ENCODE measurements at places on chromosomes 2 and 18. TPM values are rescaled to one million over a fixed set of nuclear protein-coding genes. Genes with fewer than 3 reads are reported as not detected.

The PSMA8 gene
- polyA plus RNA-seq = not detected

The TBC1D8 gene
- 5.9 TPM for polyA plus RNA-seq

The OR6B2 gene
- not detected for polyA plus RNA-seq

The C2orf72 gene
- 0.17 TPM for polyA plus RNA-seq

- no peak for DNase-seq
These were observed 71.5 kb downstream of the CDC42EP3 start for GRCh38 chr2:37599688-37600525.

DNA sequence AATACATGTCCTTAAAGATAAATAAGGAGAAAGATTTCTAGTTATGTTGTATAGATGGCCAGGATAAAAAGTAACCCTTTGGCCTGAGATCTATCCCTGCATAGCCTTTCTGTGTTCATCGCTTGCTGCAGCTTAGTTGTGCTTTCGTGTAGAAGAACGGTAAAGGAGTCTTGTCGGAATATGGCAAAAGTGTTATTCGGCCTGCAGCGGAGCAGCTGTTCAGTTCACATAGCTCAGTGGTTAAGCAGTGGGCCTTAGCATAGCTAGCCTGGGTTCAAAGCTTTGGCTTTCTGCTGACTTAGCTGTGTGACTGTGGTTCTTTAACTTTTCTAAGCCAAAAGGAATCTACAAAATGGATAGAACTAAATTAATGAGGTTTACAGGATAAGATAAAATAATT, 55.4 kb downstream of the MALT1 start:
- DNase-seq = no peak

DNA sequence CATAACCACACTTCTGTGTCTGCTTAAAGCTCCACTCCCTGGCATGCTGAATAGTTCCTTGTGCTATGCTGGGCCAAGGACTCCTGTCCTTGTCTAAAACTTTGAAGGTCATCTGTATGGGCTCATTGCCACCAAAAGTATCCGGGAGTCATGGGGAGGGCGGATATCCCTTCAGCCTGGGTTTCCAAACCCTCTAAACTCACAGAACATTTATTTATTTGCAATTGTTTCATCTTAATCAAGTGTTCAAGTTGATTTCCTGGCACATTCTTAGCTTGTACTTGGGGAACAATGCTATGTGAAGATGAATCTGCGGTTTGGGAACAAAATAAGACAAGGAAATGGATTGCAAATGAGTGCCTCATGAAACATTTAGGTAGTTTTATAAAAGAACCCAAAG, 1.8 kb downstream of the NOSTRIN start:
- no peak for DNase-seq

- DNase-seq = no peak
These were observed 38.4 kb downstream of the PELI1 start for GRCh38 chr2:64105670-64106461.

DNA sequence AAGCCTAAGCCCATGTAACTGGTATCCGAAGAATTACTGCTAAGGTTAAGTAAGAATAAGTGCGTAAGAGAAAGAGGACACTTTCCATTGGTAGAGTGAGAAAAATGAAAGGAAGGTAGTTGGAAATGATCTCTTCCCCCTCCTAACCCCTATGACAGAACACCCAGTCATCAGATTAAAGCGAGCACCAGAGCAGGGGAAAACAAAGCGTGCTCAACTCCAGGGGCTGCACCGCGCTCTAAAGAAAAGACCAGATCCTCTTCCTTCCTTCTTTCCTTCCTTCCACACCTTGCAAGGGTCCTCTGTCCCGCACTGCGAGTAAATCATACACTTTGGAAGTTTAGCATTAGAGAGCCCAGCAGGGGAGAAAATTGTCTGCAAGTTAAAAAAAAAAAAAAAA, 971 bp upstream of the CDH7 start:
- DNase-seq = no peak

DNA sequence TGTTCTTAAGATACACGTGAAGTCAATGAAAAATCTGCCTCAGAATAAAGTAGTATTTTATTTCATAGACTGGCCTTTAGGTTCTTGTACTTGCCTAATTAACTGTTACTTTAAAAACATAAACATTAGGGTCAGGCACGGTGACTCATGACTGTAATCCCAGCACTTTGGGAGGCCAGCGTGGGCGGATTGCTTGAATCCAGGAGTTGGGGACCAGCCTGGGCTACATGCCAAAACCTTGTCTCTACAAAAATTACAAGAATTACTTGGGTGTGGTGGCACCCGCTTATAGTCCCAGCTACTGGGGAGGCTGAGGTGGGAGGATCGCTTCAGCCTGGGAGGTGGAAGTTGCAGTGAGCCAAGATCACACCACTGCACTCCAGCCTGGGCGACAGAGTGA, 16.0 kb upstream of the SNORC start:
- DNase-seq = peak; percentile 58

- DNase-seq = no peak
These were observed 5.5 kb upstream of the SFT2D3 start for GRCh38 chr2:127695491-127696472.

- no peak for DNase-seq
These were observed 84.5 kb upstream of the TLK1 start for GRCh38 chr2:171244970-171245782.

DNA sequence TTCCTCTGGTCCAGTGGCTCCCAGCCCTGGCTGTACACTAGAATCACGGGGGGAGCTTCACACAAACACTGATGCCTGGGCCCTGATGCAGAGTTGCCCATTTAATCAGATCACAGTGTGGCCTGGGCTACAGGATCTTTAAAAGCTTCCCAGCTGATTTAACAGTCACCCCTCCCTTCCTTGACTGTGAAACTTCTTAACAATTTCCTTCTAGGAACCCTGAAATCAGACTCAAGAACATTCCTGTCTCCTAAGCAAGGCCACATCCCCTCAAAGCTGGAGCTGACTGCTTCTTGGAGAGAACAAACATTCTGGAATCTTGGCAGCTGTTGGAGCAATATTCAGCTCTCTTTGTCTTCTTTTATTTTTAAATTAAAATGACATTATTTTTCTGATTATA, 88.7 kb downstream of the ADD2 start:
- DNase-seq = no peak

DNA sequence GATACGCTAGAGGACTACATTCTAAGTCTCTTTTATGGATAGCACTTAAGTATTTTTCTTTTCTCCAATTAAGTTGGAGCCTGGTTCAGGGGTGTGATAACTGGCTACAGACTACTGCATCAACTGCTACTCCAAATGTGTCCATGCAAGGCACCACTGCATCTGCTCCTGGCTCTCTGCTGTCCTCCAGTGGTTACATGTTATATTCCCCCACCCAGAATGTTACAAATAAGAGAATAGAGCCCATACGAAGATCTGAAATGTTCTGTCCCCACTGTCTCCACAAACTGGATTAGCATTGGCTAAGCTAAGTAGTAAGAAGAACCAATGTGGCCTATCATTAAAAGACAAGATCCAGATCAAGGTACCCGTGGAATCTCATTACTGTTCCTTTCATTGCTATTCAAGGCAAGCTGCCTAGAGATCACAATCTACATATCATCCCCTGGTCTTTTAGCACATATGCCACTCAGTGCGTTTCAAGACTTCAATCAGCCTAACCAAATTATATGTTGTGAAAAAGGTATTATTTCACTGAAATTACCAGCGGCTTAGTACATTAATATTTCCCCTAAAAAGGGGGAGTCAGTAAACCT, 308.3 kb upstream of the SLC8A1 start:
- DNase-seq = no peak

DNA sequence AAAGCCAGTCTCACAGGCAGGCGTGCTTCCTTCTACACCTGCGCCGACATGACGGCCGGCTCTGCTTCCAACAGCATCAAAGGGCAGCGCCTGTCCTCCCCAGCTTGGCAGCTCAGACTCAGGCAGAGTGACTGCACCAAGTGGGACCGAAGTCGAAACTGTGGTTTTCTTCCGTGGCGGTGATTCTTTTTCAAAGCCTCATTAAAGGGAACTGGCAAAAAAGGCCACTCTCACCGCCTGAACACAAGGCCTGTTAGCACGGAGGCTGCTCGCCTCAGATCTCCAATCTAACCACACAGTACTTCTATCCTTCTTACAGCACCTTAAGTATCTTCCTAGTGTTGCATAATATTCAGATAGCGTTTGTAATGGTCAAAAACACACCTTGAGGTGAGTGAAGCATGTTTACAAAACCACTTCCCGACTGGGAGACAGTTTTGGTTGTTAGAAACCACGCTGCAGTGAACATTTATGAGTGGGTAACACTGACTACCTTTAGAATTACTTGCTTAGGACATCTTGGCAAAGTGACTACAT, 236.4 kb downstream of the HDAC4 start:
- no peak for DNase-seq

DNA sequence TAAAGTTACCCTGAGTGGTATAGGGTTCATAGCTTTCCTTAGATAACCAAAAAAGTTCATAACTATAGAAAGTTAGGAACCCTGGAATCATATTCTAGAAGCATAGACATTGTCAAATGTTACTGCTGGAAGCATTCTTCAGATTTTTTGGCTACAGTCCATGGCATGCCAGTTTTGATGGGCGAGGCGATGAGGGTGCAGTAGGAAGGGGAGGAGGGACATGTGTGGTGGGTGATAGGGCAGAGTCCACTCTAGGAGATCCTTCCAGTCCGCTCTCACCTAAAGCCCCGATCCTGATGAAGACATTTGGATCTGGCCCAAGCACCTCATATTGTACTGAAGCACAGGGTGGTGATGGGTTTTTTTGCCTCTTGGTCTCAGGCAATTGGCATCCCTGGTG, 91.8 kb downstream of the HRH4 start:
- no peak for DNase-seq

GRCh38 chr18:7417727-7418126, 149.4 kb upstream of the PTPRM start:
- no peak for DNase-seq

DNA sequence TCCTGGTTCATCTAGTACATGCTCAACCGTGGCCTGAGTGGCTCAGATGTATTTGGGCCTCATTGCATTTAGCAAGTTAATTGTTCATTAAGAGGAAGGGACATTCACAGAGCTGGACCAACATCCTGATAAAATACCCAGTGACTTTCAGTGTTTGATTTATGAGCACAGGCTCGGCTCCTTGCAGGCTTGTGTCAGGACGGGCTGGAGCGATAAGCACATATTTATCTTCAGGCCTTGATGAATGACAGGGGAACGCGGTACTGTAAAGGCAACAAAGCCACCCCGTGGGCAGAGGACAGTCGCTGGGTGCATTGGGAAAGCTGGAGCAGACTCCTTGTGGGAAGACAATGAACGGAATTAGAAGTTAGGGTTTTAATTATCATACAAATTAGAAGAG, 548.6 kb upstream of the HS6ST1 start:
- DNase-seq = no peak

GRCh38 chr2:44169155-44169898, 652 bp downstream of the PPM1B start:
- DNase-seq = no peak

- DNase-seq = no peak
These were observed 68.8 kb downstream of the MEP1B start for GRCh38 chr18:32258558-32259204.

DNA sequence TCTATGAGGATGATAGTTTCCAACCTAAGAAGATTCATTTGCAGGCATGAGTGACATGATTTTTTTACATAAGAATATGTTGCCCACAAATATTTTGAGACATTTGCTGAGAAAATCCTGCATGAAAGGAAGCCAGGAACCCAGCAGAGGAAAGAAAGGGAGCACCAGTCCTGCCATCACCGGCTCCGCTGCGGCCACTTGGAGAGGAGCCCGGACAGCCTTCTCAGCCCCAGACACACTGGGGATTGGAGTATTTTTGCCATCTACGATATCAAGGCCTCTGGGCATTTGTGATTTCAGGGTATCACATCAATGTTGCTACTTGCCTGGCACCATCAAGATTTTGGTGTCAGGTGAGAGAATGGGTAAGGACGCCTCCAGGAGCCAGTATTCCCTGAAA, 228.3 kb downstream of the PTGR3 start:
- DNase-seq = no peak

DNA sequence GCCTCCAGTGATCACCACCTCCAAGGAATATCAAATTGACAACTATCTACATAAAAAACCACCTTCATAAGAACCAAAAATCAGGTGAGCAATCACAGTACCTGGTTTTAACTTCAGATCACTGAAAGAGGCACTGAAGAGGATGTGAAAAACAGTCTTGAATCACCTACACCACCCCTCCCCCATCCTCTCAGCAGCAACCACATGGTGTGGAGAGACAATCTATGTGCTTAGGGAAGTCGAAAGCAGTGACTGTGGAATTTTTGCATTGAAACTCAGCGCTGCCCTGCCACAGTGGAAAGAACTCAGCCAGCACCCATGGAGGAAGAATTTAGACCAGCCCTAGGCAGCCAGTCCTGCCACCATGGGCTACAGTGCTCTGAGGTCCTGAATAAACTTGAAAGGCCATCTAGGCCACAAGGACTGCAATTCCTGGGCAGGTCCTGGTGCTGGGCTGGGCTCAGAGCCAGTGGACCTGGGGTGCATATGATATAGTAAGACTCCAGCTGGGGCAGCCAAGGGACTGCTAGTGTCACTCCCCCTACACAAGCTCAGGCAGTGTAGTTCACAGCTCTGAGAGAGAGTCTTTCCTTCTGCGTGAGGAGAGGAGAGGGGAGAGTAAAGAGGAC, 75.6 kb downstream of the ATL2 start:
- DNase-seq = no peak

DNA sequence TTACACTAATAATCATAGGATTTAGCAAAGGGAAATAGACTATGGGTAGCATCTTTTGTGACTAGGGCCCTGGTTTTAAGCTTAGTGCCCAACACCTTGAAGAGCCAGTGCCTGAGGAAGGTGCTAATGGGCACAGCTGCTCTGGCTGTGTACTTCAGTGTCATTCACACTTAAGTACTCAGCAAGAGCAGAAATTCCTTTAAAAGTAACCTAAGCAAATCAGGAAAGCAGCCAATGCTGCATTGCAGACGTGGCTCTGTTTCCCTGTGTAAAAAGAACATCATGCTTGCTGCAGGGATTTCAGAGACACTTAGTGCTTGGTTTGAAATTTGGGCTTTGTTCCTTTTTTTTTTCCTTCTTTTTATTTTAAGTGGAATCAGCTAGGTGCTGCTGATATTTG, 505.4 kb downstream of the SUCLG1 start:
- DNase-seq = no peak

- DNase-seq = no peak
These were observed 73.1 kb upstream of the TPO start for GRCh38 chr2:1340141-1340512.

DNA sequence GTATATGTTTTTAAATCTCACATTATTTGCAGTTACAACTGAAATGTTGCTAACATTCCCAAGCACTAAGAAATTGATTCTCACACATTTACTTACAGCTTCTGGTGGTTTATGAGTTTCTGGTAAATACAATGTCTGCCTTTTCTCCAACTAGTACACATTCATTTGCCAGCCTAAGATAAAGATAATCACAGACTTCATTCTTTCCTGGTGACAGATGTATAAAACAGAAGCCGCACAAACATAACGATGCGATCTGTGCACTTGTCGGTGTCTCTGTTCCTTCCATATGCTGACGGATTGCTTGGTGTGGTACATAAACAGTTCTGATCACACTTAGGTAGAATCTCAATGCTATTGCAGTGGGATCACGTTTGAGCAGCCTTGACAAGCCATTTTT, 100.4 kb upstream of the DDX18 start:
- no peak for DNase-seq

GRCh38 chr18:27838225-27838624, 338.7 kb downstream of the CDH2 start:
- DNase-seq = no peak

All from BJ (cell line).